ENCODE measurements at places on chromosomes 2 and 18.

DNA sequence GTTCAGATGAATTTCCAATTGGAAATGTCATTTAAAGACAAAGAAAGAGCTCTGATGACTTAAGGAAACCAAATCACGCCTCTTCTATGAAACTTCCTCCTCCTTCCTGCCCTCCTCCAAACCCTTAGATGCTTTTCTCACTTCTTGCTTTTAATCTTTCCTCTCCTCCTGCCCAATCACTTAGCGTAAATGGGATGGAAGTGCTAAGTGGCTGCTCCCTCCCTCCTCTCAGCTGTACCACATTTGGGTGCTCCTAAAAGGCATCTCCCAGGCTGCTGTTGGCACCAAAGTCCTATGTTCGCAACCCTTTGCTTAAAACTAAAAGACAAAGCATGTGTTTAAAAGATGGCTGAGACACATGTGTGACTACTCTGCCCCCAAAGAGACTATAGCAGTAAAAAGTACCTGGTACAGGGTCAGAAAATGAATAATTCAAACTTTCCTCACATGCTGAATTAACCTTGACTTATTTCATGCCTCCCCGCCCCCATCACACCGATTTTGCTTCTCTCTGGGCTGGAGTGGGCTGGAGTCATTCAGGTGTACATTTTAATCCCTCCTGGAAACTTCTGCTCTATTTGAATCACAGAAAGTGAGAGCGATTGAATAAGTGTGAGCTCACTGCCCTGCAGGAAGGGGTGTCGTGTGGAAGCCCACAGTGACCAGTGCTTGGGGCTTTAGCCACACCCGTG, 59.2 kb upstream of the KLF7 start:
- DNase-seq: no peak

GRCh38 chr2:101744832-101745231, 47.3 kb downstream of the MAP4K4 start:
- no peak for DNase-seq

DNA sequence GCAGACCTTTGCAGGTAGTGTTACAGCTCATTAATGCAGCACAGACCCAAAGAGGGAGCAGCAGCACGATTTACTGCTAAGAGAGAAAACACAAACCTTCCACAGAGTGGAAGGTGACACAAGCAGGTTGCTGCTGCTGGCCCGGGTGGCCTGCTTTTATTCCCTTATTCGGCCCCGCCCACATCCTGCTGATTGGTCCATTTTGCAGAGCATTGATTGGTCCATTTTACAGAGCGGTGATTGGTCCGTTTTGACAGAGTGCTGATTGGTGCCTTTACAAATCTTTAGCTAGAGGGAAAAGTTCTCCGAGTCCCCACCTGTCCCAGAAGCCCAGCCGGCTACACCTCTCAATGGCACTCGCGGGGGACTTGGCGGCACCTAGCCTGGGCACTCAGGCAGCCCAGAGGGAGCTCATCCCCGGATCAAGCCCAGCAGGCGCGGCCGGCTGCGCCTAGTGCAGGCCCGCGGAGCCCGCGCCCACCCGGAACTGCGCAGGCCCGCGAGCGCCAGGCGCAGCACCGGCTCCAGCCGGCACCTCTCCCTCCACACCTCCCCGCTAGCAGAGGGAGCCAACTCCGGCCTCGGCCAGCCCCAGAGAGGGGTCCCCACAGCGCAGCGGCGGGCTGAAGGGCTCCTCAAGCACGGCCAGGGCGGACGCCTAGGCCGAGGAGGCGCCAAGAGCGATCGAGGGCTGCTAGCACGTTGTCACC, 825.6 kb upstream of the HS6ST1 start:
- DNase-seq: no peak

DNA sequence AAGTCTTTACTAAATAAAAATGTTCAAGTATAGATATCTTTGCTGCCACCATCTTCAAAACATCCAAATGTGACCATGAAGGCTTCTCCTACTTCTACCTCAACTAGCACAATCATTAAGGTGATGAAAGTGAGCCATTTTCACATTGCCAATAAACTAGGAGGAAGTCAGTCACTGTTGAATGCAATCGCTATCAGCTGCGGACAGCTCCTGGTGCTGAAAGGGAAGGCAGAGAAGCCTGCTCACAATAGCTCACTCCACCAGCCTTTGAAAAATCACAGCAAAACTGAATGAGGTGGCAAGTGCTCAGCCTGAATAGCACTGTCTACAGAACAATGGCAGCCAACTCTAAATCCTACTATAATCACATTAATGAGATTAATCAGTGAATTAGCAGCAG, 2.2 kb downstream of the MYT1L start:
- DNase-seq: no peak
